ENCODE measurements at places on chromosomes 3 and 15.

GRCh38 chr3:16809993-16810392, 74.8 kb upstream of the PLCL2 start:
- DNase-seq, result no peak

GRCh38 chr15:56428821-56429458, 36.0 kb downstream of the MNS1 start:
- DNase-seq, result peak; percentile 5

DNA sequence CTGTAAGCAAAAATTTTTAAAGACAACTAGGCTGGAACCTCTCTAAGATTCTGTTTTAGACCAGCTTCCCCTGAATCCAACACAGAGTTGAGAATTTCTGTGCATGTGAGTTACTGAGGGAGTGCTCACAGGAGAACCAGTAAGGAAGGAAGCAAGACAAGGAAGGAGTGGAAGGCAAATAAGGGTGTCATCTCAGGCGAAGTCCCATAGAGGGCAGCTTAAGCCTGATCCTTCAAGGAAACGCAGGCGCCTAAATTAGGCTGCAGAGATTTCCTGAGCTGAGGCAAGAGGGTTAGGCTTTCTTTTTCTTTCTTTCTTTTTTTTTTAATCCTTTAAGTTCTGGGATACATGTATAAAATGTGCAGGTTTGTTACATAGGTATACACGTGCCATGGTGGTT, 36.2 kb upstream of the COL6A6 start:
- peak; percentile 29 for DNase-seq

DNA sequence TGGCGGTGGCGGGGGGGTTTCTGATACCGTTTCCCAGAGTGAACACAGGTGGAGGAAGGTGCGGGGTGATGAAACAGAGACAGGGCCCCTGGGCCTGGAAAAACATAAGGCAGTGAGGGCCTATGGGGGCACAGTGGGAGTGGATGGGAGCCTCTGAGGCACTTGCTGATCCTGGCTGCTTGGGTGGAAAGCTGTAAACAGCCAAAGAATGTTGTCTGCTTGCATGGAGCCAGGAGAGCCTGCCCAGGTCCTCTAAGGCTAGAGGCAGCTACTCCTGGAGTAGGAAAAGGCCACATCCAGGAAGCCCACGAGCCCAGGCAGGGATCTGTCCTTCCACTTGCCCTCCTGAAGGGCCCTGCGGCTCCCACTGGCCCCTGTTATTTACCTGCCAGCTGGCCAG, 2.9 kb upstream of the SEMA3B start:
- no peak for DNase-seq

GRCh38 chr3:48423883-48424695, 5.8 kb downstream of the PLXNB1 start:
- no peak for DNase-seq

GRCh38 chr15:80659375-80659774, 35.7 kb upstream of the ABHD17C start:
- no peak for DNase-seq

GRCh38 chr3:170226426-170226960, 4.3 kb downstream of the PRKCI start:
- DNase-seq, result peak; percentile 33

DNA sequence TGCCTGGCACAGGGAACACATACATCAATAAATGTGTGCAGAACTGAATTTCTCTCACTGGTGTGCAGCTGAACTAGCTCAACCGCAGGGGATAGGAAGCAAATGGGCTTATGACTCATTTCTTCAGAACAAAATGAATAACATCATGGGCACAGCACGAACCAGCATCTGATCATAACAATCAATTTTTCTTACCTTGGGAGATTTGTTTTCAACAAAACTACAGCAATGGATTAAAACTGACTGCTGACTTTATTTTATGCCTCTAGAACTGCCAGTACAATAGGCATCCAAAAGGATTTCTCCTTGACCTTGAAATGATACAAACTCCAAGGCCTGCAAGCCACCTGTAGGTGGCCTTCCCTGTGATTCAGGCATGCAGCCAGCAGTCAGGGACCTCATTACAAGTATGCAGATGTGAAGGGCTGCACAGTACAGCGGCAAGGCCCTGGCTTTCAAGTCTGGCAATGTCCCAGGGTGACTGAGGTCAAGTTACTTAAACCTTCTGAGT, 26.1 kb downstream of the TAMM41 start:
- no peak for DNase-seq

GRCh38 chr3:4568841-4569240, 75.7 kb downstream of the ITPR1 start:
- DNase-seq, result no peak

DNA sequence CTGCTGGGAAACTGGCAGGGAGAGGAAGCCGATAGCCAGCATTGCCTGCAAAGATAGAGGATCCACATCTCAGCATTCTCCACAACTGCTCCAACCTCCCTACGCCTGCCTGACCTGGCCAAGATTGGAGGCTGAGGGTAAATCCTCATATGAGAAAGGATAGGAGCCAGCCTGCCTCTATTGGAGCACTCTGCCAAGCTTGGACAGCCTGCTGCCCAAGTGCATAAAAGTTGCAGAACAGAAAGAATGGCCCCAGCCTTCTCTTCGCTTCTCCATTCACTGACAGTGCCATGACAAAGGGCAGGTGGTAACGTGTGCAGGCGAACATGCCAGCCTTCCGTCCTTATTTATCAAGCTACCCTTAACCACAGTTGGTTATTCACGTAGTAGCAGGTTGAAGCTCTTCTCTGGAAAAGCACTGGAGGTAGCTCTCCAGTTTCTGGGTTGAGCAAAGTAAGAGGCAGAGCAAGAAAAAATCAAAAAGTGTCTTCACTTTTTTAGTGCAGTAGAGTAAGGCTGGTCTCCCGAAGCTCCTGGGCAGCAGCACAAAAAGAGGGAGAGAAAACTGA, 4.3 kb downstream of the BMF start:
- no peak for DNase-seq

GRCh38 chr15:62572797-62573196, 407.7 kb upstream of the C2CD4B start:
- no peak for DNase-seq

DNA sequence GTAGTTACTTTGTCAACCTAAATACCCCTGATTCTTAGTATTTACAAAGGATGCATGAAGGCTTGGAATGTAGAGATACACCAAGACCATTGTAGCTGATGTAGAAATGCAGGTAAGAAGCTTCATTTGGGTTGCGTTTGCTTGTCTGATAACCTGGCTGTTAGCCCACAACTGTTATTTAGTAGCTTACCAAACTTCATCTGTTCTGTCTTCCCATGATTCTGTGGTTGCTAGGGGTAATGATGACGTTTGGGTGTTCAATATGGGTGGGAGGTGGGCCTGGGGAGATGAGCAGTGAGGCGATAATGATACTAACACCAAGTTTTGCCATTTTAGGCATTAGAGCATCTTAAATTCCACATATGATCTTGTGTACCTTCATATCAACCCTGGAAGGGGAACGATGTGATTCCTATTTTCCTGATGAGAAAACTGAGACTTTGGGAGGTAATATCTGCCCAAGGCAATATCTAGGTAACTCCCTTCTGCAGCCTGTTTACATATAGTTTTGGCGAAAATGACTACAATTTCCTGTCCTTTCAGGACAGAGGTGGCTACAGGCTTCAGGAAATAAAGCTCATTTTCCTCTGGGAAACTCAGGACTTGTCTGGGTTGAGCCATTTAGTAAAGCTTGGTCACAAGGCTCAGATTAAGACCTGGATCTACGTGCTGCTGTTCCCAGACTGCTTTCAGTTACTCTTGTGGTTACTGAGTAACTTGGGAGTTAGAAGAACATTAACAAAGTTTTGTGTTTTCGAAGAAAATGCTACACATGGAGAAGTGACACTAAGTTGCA, 26.8 kb downstream of the FNDC3B start:
- DNase-seq, result no peak

DNA sequence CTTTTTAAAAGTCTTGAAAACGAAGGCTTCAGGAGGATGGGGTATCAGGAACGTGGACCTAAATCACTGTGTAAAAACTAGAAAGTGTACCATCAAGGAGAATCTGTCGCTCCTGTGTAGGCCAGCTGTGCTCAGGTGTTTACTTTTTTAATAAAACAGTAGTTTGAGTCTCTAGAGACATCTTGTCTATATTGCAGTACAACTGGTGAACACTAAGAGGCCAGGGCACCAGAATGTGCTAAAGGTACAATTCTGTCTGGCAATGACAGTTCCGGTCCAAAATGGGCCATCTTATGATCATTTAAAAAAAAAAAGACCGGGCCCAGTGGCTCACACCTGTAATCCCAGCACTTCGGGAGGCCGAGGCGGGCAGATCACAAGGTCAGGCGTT, 61.8 kb upstream of the MCF2L2 start:
- DNase-seq, result no peak

DNA sequence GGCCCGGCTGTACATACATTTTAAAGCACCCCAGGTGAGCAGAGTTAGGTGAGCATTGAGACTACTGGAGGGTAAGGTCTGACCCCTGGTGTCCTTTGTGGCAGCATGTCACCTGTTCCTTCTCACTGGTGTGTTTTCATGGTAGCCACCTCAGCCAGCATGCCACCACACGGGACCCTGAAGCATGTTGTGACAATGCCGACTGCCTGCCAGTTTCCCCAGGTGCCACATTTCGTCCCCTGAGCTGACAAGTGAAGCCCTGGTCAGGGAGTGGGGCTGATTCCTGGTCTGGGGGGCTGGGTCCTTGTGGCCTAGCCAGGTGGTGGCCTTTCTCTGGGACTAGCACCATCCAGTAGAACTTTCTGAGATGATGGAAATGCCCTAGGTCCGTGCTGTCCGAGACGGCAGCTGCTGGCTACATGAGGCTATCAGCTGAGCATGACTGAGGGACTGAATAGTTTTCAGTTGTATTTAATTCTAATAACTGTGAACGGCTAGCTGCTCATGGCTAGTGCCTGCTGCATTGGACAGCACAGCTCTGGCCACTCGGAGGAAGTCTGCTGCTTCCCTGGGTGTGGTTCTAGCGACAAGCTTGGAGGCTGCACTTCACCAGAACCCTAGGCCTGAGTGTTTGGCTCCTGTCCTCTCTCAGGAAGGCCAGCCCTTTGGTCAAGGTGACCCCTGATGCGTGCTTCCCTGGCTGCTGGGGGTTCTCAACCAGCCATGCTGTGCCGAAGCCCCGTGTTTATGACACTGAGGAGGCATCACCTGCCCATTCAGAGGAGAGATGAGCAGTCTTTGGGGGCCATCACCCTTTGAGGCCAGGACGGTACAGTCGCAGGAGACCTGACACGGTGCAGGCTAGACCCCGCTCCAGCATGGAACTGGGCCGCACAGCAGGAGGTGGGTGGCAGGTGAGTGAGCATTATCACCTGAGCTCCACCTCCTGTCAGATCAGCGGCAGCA, 3.9 kb downstream of the C3orf22 start:
- no peak for DNase-seq

DNA sequence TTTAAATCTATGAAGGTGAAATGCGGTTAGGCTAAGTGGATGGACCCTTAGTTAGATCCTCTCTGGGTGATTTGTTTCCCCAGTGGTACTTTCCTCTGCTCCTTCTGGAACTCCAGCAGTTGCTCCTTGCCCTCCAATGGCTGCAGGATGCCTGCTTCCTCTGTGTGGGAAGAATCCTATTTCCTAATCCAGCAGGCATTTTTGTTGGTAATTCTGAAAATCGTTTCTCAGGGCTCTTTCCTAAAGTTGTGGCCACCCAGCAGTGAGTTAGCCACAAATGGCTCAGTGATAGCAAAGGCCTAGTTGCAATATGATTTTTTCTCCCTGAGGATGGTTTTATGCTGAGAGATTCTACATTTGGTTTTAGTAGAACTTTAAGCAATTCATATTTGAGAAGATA, 332.3 kb upstream of the C2CD4B start:
- no peak for DNase-seq

GRCh38 chr3:125957674-125958510, 11.1 kb upstream of the ROPN1B start:
- no peak for DNase-seq

- DNase-seq, result no peak
These were observed 1.4 kb upstream of the CHMP2B start for GRCh38 chr3:87225659-87226058.

DNA sequence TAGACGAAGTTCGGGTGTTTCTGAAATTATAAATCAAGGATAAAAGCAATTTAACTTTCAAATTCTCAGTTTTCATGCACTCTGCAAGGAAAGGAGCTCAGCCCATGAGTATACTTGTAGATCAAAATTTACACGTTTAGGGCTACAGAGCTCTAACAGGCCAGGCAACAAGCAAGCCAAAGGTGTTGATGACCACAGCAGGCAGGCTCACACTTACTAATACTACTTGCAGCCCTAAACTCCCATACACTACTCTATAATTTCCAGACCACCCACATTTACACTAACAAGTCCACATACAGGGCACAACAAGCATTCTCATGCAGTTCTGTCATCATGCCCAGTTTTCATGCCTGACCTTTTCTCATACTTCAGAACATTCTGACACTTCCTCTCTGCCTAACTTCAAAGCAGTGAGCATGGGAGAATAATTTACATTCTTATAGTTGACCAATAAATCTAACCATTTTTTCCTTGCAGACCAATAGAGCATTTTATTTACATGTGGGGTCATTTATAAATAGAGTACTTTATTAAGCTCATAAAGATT, 124.7 kb upstream of the FRMD4B start:
- DNase-seq, result no peak

DNA sequence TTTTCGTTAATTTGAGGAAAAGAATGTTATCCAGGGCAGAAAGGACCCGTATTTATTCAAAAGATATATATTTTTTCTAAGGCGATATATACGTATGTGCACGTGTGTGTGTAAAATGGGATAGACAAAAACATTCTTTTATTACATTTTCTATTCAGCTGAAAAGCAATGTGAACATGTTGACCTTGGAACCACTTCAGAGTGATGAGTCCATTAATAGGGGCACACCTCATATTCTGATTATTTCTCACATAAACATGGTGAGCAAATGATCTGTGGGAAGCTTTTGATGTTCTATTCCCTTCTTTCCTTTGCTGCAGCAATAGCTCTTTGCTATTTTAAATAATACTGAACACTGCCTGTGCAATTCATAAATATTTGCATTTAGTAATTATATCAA, 87.6 kb downstream of the SYNPR start:
- DNase-seq, result no peak

- no peak for DNase-seq
These were observed 25.1 kb downstream of the XYLB start for GRCh38 chr3:38371541-38372213.

GRCh38 chr3:70108072-70108471, 108.5 kb downstream of the SAMMSON start:
- DNase-seq, result no peak

DNA sequence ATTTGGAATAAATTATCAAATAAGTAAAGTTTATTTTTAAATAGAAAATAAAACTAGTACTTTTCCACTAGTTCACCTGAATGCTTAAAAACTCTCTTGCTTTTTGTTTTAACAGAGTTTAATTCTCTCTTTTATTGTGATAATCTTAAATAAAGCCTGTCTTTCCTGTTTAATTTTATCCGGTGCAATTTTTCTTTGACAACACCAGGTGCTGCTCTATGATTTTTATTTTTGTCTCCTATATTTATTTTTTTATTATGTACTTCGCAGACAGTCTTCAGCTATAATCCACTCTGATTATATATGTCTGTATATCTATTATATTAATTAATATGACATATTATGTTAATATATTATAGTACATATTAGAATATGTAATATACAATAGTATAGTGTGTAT, 1293.0 kb upstream of the EPHA6 start:
- DNase-seq, result no peak

All from fibroblast of skin of left quadriceps (primary cell).